NCI-H1930 (cell line): ENCODE measurements at places on chromosomes 11 and 22.

DNA sequence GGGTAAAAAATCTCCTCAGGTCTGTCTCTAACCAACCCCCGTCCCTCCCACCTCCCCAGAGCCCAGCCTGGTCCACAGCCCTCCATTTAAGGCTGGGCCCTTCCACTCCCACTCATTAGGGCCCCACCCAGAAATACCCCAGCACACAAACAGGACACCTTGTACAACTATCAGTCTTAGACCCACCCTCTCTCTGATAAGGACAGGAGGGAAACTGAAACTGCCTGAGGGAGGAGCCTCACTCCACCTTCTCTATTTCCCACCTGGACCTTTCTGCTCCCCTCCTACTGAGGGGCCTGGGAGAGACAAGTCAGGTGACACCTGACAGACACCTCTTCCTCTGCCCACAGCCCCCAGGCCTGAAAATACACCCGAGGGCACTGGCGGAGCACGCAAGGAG, 90.2 kb downstream of the PLEKHA7 start:
- no peak for DNase-seq

- no peak for DNase-seq
Measured at GRCh38 chr11:19253817-19254216, 13.1 kb upstream of the E2F8 start.

- no peak for DNase-seq
Measured at GRCh38 chr22:45516923-45517675, 14.4 kb downstream of the FBLN1 start.

- no peak for DNase-seq
Measured at GRCh38 chr11:70688142-70688541, 289.8 kb downstream of the CTTN start.

GRCh38 chr11:2382936-2383851, 6.1 kb downstream of the CD81 start:
- no peak for DNase-seq

GRCh38 chr11:95074792-95075563, 8.3 kb downstream of the SRSF8 start:
- no peak for DNase-seq

GRCh38 chr11:88464528-88464927, 127.0 kb upstream of the CTSC start:
- no peak for DNase-seq

GRCh38 chr22:32478994-32479393, 4.4 kb downstream of the FBXO7 start:
- no peak for DNase-seq

DNA sequence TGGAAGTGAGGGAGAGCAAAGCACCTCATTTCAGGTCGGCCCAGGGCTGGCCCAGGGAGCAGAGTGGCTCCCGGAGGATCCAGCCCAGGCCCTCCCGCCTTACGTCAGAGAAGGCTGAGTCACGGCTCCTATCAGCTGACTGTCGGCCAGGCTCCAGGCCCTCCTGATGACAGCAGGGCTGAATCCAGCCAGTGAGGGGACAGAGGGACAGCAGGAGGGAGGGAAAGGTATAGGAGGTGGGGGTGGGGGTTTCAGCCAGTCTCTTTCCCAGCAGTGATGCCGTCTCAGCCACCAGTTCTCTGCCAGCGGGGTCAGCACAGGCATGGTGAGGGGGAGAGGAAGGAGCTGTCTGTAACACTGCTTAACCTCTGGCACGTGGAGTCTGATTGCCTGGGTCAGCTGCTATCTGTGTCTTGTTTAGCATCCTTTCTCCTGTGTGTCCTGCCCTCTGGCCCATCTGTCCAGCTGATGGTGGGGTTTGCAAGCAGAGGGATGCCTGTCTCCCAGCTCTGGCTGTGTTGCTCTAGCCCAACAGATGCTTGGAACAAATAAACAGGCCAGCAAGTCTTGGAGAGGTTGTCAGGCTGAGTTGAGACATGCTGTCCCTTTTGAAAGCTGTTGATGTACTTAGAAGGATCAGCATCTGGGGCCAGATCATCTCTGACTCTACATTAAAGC, 74.0 kb downstream of the ADAMTS15 start:
- no peak for DNase-seq

DNA sequence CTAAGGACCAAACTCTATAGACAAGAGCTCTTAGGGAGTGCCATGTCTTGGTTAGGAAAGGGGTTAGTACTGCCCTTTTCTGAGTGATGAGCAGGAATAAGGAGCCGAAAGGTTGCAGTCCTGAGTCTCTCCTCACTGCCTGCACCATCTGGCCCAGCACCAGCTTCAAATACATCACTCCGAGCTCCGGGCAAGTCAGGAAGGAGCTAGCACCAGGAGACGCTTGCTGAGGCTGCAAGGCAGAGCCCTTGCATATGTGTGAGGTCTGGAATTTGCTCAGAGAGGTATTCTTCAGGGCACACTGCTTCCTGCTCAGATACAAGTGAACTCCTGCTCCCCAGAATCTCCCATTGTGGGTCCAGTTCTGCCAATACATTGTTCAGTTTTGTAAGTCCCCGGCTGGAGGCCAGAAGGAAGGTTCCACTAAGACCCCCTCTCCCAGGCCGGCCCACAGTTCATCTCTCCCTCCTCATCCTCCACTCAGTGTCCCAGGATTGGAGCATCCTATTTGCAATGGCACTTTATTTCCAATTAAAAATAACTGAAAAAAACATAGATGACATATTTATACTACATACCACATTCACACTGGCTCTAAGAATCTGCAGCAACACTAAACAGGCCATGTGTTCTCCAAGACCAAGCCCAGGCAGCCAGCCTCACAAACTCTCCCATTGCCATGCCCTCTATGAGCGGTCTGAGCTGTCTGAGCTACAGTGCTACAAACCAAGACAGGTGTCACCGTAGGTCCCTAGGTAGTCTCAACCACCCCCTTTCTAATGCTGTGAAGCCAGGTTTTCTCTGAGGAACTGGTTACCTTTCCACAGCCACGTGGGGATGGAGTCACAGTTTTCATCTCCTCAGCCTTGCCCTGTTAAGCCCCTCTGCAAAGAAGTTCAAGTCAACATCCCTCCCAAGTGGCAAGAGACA, 55.1 kb upstream of the SPATA19 start:
- no peak for DNase-seq

DNA sequence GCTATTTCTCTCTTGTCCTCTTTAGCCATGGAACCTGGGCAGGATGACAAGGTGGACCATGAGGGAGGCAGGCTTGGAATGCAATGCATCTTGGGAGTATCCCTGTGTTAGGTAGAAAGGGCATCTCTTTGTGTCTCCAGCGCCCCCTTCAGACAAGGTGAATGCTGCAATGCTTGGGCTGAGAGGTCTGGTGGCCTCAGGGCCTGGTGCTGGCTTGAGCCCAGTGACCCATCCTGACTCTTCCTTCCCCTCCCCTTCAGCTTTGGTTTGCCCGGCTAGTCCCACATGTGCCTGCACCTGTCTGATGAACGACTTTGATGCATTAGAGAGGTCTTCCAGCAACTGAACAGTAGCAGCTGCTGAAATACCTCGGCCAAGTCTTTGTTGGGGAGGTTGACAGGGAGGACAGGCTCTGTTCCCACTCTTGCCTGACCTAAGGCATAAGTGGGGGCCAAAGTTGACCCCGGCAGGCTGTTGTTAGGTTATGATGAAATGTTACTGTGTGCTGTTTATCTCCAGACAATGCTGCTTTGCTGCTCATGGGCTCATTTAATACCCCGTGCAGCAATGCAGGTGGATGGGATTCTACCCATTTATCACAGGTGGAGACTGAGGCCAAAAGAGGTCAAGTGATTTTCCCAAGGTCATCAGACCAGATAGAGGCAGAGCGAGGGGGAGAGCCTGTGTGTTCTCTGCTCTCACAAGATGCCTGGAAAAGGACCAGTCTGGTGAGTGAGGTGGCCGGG, 22.5 kb downstream of the MYO18B start:
- DNase-seq: peak; percentile 16

- peak; percentile 61 for DNase-seq
Measured at GRCh38 chr22:42581762-42582716, 28.3 kb downstream of the SERHL2 start.

DNA sequence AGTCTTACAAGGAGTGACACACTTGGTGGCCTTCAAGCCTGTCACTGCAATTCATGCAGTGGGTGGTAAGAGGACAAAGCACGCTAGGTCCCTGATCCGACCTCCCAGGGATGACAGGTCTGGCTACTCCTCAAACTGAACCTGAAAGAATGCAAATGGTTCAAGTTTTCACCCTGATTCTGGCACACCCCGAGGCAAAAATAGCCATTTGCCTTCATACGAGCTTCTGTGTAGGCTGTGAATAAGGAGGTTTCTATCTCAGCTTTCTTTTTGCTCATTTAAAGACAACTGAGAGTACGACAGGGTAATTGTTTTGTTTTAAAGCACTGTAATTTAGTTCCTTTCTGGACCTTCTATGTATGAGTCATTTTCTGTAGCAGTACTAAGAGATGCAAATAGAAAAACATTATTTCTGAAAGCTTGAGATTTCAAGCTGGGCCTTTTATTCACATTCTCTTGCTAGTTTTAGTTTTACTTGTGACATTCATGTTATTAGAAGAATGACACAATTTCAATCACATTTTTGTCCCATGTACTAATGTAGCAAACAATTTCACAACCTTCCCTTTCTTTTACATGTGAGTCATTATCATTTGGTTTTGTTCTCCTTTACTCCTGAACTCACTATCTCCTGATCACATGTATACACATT, 56.6 kb upstream of the FDX1 start:
- DNase-seq: no peak

DNA sequence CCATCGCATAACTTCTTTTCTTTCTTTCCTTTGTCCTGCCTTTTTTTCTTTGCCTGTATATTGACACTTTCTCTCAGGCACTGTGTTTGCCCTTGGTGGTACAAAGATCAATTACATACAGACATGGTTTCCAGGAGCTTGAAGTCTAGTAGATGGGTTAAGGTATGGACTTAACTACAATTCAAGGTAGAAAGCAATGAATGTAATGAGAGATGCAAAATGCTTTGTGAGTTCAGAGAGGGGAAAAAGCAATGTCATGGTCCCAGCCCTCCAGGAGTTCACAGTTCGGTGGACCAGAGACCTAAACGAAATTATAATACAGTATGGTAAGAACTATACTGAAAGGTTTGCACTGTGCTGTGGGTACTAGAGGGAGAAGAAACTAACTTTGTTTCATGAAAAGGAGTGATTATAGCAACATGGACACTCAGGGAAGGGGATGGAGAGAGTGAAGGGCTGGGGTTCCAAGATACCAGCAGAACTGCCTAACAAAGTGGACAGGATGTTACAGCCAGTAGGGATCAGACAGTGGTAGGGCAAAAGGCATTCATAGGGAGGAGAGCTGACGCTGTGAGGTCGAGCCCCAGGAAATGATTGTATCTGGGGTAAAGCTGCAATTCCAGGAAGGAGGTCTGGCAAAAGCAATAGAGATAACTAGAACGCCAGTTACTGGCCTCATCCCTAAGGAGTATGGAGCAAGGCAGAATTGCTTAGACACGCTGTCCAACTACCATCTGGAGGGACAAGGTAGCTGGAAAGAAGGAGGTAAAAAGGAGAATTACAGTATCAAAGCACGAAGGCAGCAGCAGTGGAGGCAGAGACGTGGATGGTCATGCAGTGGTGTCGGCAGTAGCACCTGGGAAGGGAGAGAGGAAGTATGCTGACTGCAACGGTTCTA, 158.3 kb upstream of the MTMR2 start:
- no peak for DNase-seq

DNA sequence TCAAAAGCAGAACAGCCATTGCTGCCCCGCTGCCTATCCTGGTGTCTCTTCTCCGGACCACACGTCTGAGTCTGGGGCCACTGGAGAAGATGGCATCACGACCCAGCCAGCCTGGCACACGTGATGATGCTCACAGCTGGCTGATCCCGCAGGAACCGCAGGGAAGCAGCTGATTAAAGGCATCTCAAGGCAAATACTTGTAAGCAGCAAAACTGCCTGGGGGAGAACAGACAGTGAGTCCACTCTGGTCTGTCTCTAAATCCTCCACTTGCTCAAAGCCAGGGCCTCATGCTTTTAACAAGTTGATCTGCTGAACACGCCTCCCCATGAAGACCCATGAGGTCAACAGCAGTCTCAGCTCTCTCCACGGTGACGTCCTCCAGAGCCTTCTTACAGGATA, 108.6 kb downstream of the BRD1 start:
- no peak for DNase-seq

DNA sequence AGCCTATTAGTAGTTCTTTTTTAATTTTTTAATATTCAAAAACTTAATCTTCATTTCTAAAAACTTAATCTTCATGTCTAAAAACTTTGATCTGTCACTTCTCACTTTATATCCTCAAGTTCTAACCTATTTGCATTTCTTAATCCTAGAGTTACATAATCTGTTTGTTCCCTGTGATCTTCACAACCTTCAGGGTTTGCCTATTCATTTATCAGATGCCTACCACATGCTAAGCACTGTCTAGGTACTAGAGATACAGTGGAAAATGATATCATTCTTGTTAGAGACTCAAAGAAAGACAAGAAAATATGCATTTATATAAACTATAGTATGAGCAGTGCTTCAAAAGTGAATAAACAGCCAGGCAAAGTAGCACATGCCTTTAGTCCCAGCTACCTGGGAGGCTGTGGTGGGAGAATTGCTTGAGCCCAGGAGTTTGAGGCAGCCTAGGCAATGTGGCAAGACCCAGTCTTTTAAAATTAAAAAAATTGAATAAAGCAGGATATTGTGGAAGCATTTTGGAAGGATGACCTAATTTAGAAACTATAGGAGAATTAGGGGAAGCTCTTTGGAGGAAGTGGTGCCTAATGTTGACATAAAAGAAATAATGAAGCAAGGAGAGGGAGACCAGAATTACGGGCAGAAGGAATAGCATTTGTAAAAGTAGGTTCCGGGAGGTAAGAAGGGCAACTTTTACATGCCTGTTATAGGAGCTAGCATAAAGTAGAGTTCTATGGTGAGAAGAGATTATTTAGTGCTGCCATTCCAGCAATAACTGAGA, 54.4 kb upstream of the GRK2 start:
- no peak for DNase-seq

DNA sequence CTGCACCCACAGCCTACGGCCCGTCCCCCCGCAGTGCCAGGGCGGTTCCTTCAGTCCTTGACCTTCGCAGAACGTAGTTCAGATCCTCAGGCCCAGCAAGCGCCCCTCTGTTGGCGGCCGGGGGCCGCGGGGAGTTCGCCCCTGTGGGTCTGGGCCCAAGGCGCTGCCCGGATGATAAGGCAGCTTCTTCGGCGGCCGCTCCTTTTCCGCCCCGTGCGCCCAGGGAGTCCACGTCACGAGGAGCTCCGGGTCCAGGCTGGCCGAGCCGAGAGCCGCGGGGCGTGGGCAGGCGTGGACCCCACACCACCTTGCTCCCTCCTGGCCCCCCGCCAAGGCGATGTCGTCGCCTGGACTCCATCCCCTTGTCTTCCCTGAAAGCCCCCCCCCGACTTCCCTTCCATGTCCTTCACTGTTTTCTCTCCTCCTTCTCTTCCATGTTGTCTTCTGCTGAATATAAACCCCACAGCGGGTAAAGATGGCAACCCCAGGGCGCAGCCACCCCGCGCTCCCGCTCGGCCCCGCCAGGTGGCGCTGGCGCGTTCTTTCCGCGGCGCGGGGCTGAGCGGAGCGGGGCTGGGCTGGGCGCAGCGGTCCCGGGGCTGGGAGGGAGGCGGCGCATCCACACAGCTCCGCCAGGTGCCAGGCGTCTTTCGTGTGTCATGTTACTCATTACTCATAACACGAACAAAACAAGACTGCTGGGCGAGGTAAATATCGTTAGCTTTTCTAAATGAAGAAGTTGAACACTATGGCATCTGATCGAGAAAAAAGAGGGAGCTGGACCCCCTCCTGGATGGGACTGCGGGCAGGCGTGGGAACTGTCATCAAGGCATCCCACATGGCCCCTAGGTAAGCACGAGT, 321.0 kb downstream of the NTM start:
- DNase-seq: no peak

GRCh38 chr11:9756461-9756860, 92.6 kb downstream of the SWAP70 start:
- no peak for DNase-seq
